NCI-H2107 (cell line): ENCODE measurements at places on chromosomes 2 and 18.

GRCh38 chr2:40559175-40559574, 107.3 kb upstream of the SLC8A1 start:
- no peak for DNase-seq

DNA sequence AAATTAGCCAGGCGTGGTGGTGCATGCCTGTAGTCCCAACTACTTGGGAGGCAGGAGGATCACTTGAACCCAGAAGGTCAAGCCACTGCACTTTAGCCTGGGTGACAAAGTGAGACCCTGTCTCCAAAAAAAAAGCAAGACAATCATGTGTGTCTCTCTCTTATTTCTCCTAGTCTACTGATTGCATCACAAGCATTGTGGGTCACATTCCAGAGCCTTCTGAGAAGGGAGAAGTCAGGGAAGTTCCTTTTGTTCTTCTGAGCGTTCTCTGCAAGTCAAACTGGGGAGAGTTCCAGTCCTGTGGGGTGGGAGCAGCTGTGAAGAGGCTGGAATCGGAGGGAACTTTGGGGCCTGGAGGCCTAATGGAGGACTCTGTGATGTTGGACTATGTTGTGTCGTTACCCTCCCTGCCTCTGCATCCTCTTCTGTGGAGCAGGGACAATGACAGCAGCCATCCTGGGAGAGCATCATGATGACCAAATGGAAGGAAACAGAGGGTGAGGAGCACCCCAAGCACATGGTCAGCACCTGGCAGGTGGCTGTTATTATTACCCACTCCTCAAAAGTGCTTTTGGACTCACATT, 115.4 kb downstream of the MRO start:
- DNase-seq: no peak

DNA sequence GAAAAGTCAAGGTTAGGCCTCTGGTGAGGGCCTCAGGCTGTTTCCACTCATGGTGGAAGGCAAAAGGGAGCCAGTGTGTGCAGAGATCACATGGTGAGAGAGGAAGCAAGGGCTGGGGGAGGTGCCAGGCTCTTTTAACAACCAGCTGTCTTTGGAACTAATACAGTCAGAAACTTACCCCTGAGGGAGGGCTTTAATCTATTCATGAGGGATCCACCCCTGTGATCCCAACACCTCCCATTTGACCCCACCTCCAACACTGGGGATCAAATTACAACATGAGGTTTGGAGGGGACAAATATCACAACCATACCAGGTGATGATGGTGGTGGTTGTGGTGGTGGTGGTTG, 10.9 kb downstream of the POLI start:
- no peak for DNase-seq

DNA sequence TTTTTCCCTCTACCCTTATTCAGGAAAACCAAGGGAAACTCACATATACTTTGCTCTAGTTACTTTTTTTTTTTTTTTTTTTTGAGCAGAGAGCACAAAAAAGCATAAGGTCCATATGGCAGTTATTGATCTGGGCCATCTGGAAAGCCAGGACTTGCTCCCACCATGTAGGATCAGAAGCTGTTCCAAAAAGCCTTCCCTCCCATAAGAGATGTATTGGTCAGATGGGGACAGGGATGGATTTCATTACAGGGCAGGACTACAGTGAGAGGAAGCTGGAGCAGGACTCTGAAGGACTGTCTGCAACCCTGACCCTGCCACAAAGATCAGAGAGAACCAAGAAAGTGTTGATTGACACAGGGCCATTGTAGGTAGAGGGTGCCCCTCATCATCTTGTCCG, 57.3 kb downstream of the NRP2 start:
- DNase-seq: no peak

- DNase-seq: no peak
Measured at GRCh38 chr2:232772531-232772930, 3.8 kb downstream of the KCNJ13 start.

DNA sequence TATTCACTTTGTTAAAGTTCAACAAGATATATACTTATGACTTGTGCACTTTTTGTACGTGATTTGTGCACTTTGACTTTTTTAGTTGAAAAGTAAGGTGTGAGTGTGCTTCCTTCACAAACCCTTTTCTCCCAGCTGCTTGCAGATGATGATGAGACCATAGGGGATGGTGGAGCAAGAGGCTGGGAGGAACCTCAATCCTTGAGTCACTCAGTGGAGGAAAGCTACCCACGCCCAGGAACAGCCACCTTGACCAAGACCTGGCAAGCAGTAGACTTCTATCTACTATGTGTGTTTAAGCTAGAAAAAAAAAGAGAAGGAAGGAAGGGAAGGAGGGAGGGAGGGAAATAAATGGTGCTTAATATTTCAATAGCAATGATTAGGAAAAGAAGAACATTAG, 25.2 kb upstream of the TAF1B start:
- no peak for DNase-seq

DNA sequence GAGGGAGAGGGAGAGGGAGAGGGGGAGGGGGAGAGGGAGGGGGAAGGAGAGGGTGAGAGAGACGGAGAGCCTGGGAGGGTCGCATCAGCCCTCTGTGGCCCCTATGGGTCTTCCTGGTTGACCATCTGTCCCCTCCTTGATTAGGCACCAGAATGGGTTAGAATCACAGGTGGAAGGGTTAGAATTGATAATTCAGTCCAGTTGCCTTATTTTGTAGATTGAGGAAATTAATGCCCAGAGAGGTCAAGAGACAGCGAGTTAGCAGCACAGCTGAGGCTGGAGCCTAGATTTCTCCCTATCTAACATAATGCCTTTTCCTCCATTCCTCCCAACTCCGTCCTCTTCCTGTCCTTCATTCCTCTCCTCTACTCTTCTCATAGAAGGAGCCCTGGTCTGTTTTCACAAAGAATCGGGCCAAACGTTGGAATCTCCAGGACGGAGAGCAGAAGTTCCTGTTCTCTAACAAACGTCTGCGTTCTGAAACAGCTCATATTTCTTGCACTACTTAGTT, 338 bp upstream of the THUMPD2 start:
- no peak for DNase-seq

DNA sequence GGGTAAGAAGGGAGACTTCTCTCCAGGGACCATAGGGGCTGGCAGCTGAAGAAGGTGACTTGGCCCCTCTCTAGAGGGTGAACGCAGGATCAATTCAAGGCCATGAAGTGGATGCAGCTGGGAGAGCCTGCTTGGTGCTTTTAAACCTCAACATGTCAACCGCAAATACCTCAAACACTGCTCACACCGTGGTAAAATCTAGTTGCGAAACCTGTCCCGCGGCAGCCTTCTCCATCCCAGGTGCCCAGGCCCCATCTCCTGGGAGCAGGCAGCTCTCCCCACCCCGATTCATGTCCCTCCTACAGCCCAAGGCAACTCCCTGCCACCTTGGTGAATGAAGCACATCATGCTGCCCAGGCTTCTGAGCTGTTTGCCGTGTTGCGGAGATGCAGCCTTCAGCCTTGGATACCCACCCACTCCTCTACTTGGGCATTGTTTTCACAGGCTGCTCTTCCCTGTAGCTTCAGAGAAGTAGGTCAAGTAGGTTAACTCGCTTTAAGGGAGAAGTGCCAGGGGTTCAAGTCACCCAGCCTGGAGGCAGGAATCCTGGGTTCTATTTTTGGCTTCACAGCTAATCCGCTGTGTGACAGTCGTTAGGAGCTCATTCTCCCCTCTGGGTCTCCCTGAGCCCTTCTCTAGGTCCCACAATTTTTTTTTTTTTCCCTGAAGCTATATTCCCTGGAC, 6.2 kb upstream of the EFR3B start:
- DNase-seq: no peak

GRCh38 chr2:4903656-4904348, 788.4 kb upstream of the SOX11 start:
- DNase-seq: peak; percentile 36

GRCh38 chr2:134283661-134284060, 29.8 kb downstream of the MGAT5 start:
- no peak for DNase-seq

GRCh38 chr2:164205347-164205746, 415.9 kb downstream of the GRB14 start:
- no peak for DNase-seq

DNA sequence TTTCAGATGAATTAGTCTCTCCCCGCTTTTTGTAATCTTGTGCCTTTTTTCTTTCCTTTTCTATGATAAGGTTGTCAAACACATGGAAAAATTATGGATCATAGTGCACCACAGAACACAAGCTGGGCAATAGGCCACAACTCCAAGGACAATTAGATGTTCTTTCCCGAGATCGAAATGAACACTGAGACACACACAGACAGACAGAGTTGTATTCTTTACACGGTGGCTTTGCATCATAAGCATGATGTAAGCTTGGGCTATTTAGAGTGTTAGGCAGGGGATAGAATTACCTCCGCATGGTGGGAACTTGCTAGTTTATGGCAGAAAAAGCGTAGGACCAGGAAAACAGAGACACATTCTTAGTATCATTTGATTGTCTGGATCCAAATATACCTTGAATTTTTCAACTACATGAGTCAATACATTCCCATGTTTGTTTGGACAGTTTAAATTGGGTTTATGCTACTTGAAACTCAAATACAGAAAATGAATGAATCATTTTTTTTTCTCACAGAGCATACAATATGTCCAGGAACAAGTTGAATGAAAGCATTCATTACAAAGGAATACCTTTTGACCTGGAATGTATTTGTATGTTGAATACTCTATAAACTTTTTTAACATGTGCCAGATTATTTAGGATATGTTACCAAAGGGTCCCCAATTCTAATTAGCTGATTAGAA, 1611.5 kb upstream of the TMEFF2 start:
- no peak for DNase-seq
